H7 (cell line): ENCODE measurements at places on chromosomes 16 and 17. TPM values are rescaled to one million over a fixed set of nuclear protein-coding genes. Genes with fewer than 3 reads are reported as not detected.

The ANKRD40CL gene
- total RNA-seq: not detected in 2 replicates

The AURKB gene
- total RNA-seq: 209 and 254 TPM in 2 replicates

The SKA2 gene
- total RNA-seq: 48.8 and 51.2 TPM in 2 replicates

The TMEM100 gene
- total RNA-seq: 0.31 and 1.3 TPM in 2 replicates

The KRT27 gene
- total RNA-seq: not detected in 2 replicates

The ODF4 gene
- not detected in 2 replicates for total RNA-seq

The STAC2 gene
- 0.15 and 0.59 TPM in 2 replicates for total RNA-seq

The IRF8 gene
- total RNA-seq: 0.21 and 2.7 TPM in 2 replicates

The RHBDL3 gene
- total RNA-seq: 5.8 and 8.5 TPM in 2 replicates

The RFWD3 gene
- 75.9 and 76.3 TPM in 2 replicates for total RNA-seq

The VEZF1 gene
- total RNA-seq: 48.2 and 66.1 TPM in 2 replicates

The NACA2 gene
- total RNA-seq: not detected in 2 replicates

The KRT13 gene
- not detected in 2 replicates for total RNA-seq

The DNAH9 gene
- total RNA-seq: 0.85 and 0.97 TPM in 2 replicates

The GPR179 gene
- 0.04 and 0.07 TPM in 2 replicates for total RNA-seq

The RNF112 gene
- 2.3 and 3.0 TPM in 2 replicates for total RNA-seq

The SLC52A1 gene
- 0.10 TPM in 1 of 2 replicates, not detected in the other for total RNA-seq

The TBC1D3G gene
- not detected in 2 replicates for total RNA-seq

The RAB11FIP4 gene
- 21.9 and 31.5 TPM in 2 replicates for total RNA-seq

The SPATA22 gene
- 0.10 and 1.3 TPM in 2 replicates for total RNA-seq

The KRTAP2-4 gene
- not detected in 2 replicates for total RNA-seq

The RAP1GAP2 gene
- 35.5 and 45.7 TPM in 2 replicates for total RNA-seq

The MYCBPAP gene
- total RNA-seq: 0.62 and 3.2 TPM in 2 replicates

The KRTAP4-1 gene
- 0.38 and 0.70 TPM in 2 replicates for total RNA-seq
